Osteocyte (in vitro differentiated cells): ENCODE measurements at places on chromosomes 1 and 21. TPM values are rescaled to one million over a fixed set of nuclear protein-coding genes. Genes with fewer than 3 reads are reported as not detected.

The PTPN7 gene
- total RNA-seq = not detected in 2 replicates

DNA sequence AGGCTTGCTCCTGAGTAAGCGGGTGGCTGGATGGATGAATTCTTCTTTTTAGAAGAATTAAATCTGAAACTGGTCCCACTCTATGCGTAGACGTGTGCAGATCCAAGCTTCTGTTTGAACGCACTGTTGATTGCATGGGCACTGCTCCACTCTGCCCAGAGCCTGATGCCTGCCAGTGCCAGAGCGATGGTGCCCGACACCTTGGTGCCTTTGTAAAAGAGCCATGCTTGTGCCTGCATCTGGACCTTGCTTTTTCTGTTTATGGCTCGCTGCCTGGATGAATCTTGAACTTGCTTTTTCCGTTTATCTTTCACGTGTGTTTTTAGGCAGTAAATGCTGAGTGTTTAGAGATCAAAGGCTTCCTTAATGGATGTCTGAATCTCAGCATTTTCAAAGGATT is 15.0 kb upstream of the PWP2 start:
- DNase-seq = peak; percentile 63
- no peak overlapping the region for H3K27ac ChIP-seq
- H3K36me3 ChIP-seq = peaks cover 48% of the 10 kb centered on the region
- no peaks in the 10 kb centered on the region for H3K27me3 ChIP-seq
- H3K4me1 ChIP-seq = peaks cover 14% of the 10 kb centered on the region
- no peak overlapping the region for H3K4me3 ChIP-seq

- H3K36me3 ChIP-seq = peaks cover 20% of the 10 kb centered on the region
- H3K27ac ChIP-seq = no peak overlapping the region
- DNase-seq = peak; percentile 80
- no peaks in the 10 kb centered on the region for H3K27me3 ChIP-seq
- H3K4me3 ChIP-seq = no peak overlapping the region
- H3K4me1 ChIP-seq = no peaks in the 10 kb centered on the region
These were observed 28.7 kb downstream of the COL6A2 start for GRCh38 chr21:46126309-46127238.

The B3GALT2 gene
- 30.0 and 32.1 TPM in 2 replicates for total RNA-seq

- H3K36me3 ChIP-seq = peaks cover 4% of the 10 kb centered on the region
- H3K27me3 ChIP-seq = no peaks in the 10 kb centered on the region
- H3K27ac ChIP-seq = no peak overlapping the region
- peaks cover 15% of the 10 kb centered on the region for H3K4me1 ChIP-seq
- DNase-seq = no peak
These were observed 44.4 kb downstream of the SIPA1L2 start for GRCh38 chr1:232585486-232585885.

- peak; percentile 82 for DNase-seq
- no peak within 1 kb of the TSS for H3K4me3 ChIP-seq
- no peak within 1 kb of the TSS for H3K27ac ChIP-seq
- peaks cover 2% of the 10 kb centered on the region for H3K36me3 ChIP-seq
- H3K4me1 ChIP-seq = no peaks in the 10 kb centered on the region
These were observed at the start of gene TFF2 for GRCh38 chr21:42350927-42351426. TSS of gene TFF2 (minus strand) at chr21:42350994. CDS start at chr21:42350957, 37 bp downstream.

The LCA5L gene
- total RNA-seq = 1.1 and 1.4 TPM in 2 replicates
